Endodermal cell (in vitro differentiated cells): ENCODE measurements at places on chromosomes 6 and 20. TPM values are rescaled to one million over a fixed set of nuclear protein-coding genes. Genes with fewer than 3 reads are reported as not detected.

- DNase-seq: no peak
These were observed 176.5 kb downstream of the DLL1 start for GRCh38 chr6:170114187-170114945.

DNA sequence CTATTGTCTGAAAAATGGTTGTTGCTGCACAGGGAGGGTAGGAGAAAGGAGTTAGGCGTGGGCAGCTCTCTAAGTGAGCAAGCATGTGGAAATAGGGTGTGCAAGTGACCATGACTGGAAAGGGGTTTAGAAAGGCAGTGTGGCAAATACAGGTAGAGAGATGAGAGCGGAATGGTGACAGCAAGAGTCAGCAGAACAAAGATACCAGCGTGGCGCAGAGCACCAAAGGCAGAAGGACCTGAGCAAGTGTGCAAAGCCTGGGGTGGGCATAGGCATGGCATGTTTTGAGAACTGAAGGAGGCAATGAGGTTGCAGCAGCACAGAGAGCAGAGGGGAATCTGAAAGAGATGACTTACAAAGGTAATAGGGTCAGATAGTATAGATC lies 17.0 kb downstream of the RNF217 start:
- no peak for DNase-seq

Gene SLC17A2
- total RNA-seq: not detected in 3 replicates

Gene CRIP3
- total RNA-seq: 11.2 to 19.3 TPM (median 16.1 TPM) in 3 replicates

Gene ESF1
- total RNA-seq: 17.0 to 32.1 TPM (median 29.0 TPM) in 3 replicates
